ENCODE measurements at places on chromosomes 12 and 14.
A peak's percentile ranks its signal among the peaks of the same experiment; 100 is the strongest.

GRCh38 chr12:131223171-131223761 is 269.6 kb downstream of the ADGRD1 start:
- DNase-seq = no peak

DNA sequence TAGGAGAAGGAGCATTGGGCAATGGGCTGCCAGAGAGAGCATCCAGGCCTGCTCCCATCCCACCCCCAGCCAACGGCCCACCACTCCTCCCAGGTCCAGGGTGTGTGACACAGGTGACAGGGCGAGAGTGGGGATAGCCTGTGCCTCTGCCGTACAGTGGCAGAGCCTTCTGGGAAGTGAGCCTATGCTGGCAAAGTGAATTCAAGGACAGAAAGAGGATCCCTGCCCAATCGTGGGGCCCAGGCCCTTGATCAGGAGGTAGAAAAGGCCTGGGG is 553 bp upstream of the KRT79 start:
- DNase-seq = no peak

GRCh38 chr14:67493092-67493717 is 4.7 kb upstream of the TMEM229B start:
- no peak for DNase-seq

GRCh38 chr14:88209273-88209672 is 113.8 kb downstream of the KCNK10 start:
- no peak for DNase-seq

GRCh38 chr14:100106250-100107112 is 41.3 kb downstream of the EVL start:
- DNase-seq = peak; percentile 31

GRCh38 chr12:108744021-108744897 is 12.9 kb upstream of the CORO1C start:
- DNase-seq = no peak

DNA sequence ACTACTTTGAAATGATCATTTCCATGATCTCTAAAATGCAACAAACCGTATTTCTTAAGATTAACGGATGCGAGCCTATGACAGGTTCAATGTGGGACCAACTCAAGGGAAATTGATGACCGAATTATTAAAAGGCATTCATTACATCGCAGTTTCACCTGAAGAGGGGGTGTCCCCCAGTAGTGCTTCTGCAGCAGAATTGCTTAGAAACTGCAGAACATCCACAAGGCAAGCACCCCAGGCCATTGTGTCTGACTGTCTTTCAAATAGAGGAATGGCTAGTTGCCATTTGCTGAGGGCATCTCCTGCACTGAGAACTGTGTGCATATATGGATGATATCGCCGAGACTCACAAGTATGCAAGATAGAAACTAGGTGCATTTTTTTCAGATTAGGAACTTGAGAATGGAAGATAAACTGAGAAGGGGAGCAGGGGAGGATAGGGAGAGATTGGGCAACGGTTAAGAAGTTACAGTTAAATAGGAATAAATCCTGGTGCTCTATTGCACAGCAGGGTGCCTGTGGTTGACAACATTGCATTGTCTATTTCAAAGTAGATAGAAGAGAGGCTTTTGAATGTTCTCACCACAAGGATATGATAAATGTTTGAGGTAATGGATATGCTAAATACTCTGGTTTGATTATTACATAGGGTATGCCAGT is 234.3 kb upstream of the PLEKHG7 start:
- no peak for DNase-seq

DNA sequence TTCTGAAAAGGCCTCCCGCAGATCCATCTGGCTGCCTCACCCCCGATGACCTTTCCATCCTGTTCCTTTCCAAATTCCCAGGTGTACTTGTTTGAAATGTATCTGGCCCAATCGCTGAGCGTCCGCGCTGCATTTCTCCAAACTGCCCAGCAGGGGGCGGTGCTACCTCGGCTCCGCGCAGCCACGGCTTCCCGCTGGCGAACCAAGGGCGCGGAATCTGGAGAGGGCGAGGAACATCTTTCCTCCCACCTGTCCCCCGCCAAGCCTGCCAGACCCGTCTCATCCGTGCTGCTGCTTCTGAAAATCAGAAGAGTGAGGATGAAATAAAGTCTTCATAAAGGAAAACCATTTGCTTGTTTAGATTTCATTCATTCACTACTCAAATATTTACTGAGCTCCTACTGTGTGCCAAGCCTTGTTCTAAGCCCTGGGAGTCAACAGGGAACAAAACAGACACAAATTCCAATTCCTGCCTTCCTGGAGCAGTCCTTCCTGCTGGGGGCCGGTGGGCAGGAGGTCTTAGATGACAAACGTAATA is 16.8 kb upstream of the MYL2 start:
- DNase-seq = peak; percentile 23

- no peak for DNase-seq
Measured at GRCh38 chr14:81471062-81471461, 62.6 kb downstream of the SEL1L start.

DNA sequence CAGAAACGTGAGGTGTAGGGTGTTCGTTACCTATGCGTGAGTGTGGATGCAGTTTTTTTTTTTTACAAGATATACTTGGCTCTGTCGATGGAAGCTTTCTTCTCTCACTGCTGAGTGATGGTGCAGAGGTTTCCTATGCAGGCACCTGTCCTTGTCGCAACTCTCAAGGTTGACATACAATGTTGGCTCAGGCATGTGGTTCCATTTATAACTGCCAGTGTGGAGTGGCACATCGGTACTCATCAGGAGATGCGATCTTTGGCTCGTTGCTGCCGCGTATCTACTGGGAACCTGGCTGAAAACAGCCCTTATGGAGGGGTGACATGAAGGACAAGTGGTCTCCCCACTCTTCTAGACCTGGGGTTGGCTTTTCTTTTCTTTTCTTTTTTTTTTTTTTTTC is 109.0 kb downstream of the ZNF664 start:
- DNase-seq = no peak

DNA sequence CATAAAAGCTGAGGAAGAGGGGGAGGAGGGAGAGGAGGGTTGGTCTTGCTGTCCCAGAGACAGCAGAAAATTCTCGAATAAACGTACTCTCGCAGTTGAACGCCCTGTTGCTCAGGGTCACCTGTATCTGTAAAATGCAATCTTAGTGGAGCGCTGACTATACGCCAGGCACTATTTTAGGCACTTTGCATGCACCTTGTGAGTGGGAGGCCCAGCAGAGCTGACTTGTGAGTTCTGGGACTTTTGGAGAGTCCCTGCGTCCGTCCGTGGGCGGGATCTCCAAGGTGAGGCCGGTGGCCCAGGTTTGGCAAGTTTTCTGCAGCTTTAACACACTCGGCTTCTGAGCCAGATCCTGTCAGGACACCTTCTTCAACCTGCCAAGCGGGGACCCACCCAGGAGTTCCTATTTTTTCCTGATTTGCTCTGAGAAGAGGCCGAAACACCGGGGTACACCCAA is 32.5 kb upstream of the PLEKHG6 start:
- DNase-seq = no peak

DNA sequence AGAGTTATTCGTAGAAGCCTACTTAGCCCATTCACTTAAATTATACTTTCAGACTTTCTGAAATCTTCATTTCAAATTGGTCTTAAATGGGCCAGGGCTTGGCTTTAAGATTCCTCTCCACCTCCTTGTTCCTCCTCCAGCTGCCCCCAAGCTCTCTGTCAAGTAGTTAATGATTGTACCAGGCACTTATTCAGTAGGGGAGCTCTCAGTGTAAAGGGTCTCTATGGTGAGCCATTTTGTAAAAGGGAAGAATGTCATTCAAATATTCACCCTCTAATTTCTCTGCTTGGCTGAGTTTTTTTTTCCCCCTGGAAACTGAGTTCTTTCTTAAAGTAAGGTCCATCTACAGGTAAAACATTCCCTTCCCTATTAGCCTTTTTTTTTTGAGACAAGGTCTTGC is 96.6 kb downstream of the SUDS3 start:
- no peak for DNase-seq

GRCh38 chr14:51600658-51601057 is 51.1 kb upstream of the FRMD6 start:
- DNase-seq = no peak

GRCh38 chr12:18824287-18824686 is 86.4 kb downstream of the CAPZA3 start:
- peak; percentile 49 for DNase-seq

- no peak for DNase-seq
Measured at GRCh38 chr12:58917699-58918468, 2.4 kb downstream of the LRIG3 start.

GRCh38 chr14:24834956-24835355 is 201.0 kb upstream of the GZMB start:
- DNase-seq = no peak

DNA sequence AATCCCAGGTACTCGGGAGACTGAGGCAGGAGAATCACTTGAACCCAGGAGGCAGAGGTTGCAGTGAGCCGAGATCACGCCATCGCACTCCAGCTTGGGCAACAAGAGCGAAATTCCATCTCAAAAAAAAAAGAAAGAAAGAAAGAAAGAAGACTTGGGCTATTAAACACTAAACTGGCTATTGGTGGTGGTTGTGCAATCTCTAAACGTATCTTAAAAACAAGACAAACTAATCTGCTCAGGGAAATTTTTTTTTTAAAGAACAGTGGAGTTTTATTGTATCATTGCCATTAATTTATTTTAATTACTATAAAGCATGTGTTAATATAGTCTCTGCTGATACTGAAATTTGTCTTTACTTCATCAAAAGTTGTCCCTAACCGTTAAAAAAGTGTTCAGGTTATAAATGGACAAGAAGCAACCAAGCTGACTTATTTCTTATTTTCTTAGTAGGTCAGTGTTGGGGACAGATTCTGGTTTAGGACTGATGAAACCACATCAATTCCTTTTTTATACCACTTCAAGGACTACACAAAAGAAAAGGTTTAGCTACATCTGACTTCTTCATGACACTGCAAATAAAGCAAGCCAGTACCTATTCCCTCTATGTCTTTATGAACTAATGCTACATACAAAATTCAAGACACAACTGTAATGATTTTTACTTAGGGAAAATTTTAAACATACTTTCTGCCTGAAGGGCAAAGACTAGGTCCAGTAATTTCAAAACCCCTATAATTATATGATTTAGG is 68.7 kb upstream of the KRAS start:
- DNase-seq = no peak

DNA sequence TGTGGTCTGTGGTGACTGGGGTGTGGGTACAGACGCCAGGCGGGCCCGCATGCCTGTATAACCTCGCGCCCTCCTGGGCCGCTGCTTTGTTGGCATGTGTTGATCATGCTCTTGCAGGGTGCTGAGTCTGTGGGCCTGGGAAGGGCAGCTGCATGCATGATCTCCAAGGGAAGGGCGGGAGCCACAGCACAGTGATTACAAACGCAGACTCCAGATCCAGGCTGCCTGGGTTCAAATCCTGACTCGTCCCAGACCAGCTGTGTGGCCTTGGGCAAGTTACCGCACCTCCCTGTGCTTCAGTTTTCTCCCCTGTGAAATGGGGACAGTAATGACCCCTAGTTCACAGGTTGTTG is 24.0 kb downstream of the ADGRD1 start:
- DNase-seq = no peak

GRCh38 chr12:55515696-55516095 is 23.5 kb downstream of the OR6C68 start:
- DNase-seq = no peak

DNA sequence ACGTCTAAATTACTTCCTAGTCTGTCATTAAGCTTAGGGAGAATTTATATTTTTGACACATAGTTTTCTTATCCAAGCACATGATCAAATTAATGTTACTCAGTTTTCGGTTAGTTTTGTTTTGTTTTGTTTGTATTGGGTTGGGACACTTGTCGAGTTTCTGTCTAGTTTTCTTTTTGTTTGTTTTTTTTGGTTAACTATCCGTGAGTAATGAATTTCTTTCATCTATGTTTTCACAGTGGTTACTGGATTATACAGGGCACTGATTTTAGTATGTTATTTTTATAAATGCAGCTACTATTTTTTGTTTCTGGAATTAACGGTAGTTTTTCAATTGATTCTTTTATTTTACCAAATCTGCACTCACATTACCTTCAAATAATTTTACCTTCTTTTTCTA is 2.7 kb downstream of the KLRF1 start:
- DNase-seq = no peak

DNA sequence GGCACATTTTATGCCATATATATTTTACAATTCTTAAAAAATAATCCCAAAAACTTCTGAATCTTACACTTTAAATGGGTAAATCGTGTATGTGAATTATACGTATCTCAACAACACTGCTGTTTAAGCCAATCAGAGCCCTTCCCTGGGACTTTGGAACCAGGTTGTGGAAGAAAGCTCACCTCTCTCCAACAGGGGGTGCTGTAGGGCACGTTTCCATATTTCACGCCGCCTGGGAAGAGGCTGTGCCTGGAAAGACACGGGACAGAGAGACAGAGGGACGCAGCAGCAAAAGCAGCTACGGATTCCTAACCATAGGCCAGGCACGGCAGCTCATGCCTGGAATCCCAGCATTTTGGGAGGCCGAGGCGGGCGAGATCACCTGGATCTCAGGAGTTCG is 29.4 kb upstream of the FBRSL1 start:
- no peak for DNase-seq

DNA sequence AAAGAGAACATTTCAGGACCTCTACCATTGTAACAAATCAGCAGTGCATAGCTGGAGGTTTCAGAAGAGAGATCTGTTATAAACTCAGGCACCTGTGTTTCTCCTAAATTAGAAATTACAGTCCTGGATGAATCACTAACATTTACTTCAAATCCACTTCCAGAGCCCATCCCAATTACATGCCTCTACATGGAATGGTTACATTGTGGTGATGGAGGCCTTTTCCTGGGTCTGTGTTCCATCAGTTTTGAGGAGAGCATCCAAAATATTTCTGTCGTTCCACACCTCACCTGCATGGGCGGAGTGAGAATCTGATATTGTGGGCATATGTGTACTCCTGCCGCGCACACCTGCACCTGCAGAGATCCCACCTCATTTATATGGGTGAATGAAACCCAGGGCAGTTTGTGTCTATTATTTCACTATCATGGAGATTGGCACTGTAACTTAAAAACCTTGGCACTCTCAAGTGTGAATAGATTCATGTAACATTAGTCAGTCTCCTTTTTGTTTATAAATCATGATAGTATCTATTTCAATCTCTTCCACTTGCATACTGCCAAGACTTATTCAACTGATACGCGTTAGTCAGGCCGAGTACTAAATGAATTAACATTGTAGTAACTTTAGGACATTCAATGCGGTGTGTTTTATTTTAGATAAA is 215.1 kb upstream of the FAR2 start:
- DNase-seq = no peak
